Stimulated activated CD8-positive, alpha-beta memory T cell treated with anti-CD3 and anti-CD28 coated beads, Interleukin-7, amount 100 ng/mL, for 1 hour (primary cell): ENCODE measurements at places on chromosomes 2 and 18.
A peak's percentile ranks its signal among the peaks of the same experiment; 100 is the strongest.

- no peak for DNase-seq
Measured at GRCh38 chr2:229714080-229714735, at the start of gene DNER. Gene DNER, minus strand, starts transcription at chr2:229714555. Its CDS starts 132 bp downstream, at chr2:229714423.

DNA sequence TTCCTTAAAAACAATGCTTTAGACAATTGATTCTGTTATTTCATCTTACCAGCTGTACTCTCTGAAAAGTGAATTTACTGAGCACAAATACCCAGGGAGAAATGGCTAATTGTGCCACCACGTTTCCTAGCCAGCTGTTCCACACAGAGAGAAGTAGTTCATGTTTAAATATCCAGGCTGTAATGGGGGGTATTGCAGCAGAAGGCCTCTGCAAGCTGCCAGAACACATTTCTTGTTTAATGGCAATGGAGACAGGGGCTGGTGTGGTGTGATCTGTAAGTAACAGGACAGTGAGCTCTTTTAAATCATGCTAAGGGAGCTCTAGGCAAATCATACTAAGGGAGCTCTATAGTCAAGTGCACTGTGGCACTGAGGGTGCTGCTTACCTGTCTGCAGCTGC lies 809.2 kb downstream of the CNTNAP5 start:
- no peak for DNase-seq

DNA sequence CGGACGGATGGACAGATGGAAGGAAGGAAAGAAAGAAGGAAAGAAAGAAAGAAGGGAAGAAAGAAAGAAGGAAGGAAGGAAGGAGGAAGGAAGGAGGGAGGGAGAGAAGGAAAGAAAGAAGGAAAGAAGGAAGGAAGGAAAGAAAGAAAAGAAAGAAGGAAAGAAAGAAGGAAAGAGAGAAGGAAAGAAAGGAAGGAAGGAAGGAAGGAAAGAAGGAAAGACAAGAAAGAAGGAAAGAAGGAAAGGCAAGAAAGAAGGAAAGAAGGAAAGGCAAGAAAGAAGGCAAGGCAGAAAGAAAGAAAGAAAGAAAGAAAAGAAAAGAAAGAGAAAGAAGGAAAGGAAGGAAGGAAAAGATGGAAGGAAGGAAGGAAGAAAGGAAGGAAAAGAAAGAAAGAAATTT lies 162.5 kb upstream of the DNMT3A start:
- DNase-seq = no peak

GRCh38 chr2:96143848-96144480 lies 1.3 kb downstream of the DUSP2 start:
- DNase-seq = no peak

DNA sequence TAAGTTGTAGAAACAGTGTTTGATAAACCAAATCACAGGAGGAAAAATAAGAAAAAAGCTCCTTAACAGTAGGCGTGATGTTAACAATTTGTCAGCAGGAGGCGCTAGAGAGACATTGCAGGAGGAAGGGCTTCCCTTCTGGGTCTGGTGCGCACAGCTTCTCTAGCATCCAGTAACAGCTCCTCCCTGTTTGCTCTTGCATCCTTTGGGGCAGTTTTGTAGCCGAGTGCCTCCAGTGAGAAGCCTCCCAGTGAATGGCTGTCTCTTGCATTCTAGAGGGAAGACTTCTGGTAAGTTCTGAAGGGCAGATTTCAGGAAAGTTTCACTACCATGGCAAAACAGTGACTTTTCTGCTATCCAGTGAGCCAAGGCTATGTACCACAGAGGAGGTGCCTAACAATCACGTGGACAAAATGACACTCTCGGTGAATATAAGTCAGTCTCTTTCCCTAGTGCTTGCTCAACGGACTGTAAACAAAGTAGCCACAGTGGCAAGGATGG lies 9.5 kb upstream of the ZNF396 start:
- DNase-seq = peak; percentile 25

DNA sequence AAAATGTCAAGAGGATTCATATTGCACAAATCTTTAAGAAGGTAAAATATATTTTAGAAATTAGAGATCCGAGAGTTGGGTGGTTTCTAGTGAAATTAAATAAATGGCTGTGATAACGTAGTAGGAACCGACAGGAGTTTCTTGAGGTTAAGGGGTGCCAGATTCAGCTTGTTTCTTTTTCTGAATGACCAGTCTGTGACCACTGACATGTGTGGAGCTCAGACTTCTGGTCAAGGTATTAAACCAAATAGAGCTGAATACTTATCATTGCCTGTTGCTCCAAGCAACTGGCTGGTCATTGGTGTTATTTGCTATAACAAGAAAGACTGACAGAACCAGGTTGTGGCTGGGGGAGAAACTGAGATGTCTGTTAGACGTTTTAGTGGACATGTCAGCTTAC lies 408.2 kb upstream of the HS6ST1 start:
- no peak for DNase-seq

- DNase-seq = no peak
Measured at GRCh38 chr2:191041418-191042161, 27.6 kb upstream of the STAT1 start.

GRCh38 chr2:182819412-182819811 lies 47.0 kb downstream of the FRZB start:
- no peak for DNase-seq

DNA sequence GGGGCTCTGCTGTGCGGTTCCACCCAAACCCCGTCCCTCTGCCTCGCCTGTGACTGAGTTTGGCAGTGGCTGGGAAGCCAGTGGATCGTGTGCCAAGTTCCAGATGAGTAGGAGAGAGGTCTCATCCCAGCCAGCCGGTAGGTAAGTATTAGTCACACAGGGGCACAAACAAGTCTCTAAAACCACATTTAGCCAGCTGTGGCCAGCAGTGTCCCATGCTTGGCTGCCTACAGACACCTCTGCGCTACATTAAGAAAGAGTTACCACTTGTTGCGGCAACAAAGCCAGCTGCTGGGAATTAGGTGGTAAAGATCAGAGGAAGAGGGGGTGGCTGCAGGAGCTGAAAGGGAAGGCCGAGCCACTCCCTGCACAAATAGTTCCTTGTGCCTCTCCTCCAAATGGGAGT lies 81.2 kb downstream of the GATA6 start:
- no peak for DNase-seq

DNA sequence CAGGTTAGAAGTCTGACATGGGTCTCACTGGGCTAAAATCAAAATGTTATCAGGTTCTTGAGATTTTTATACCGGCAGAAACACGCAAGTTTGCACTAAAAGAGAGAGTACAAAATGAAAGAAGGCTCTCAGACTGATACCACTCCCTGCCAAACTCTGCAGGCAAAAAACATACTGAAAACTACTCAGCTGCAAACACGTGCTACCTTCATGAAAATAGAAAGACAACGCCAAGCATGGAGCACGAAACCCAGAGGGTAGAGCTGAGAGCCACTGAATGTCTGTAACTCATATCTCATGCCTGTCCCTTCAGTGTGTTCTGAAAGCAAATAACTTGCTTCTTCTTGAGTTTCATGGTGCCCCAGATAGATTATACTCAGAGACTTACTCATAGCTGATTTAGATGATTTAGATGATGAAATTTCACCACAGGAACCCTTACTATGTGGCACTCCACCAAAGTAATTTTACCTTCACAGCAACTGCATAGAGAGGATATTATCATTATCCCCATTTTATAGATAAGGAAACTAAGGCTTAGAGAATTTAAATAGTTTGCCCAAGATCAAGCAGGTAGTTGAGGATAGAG lies 313.0 kb upstream of the SLC39A10 start:
- DNase-seq = no peak

- no peak for DNase-seq
Measured at GRCh38 chr2:31893094-31893493, 117.7 kb downstream of the MEMO1 start.
